ENCODE measurements at places on chromosomes 16 and 17. TPM values are rescaled to one million over a fixed set of nuclear protein-coding genes. Genes with fewer than 3 reads are reported as not detected.

KCNJ12 gene
- total RNA-seq: 4.5 TPM

ASGR2 gene
- total RNA-seq: not detected

ANKRD40CL gene
- not detected for total RNA-seq

PIMREG gene
- total RNA-seq: 15.2 TPM

NUP85 gene
- 28.8 TPM for total RNA-seq

SLC35G6 gene
- not detected for total RNA-seq

C1QL1 gene
- 0.33 TPM for total RNA-seq

TNFSF12 gene
- total RNA-seq: 23.8 TPM

GAST gene
- not detected for total RNA-seq

LRRC37A gene
- 1.6 TPM for total RNA-seq

NKIRAS2 gene
- 42.9 TPM for total RNA-seq

WSCD1 gene
- 0.85 TPM for total RNA-seq

SSTR5 gene
- not detected for total RNA-seq

PRCD gene
- 4.5 TPM for total RNA-seq

KRT9 gene
- total RNA-seq: 0.07 TPM

VAT1L gene
- 0.17 TPM for total RNA-seq

KRT23 gene
- not detected for total RNA-seq

RAP1GAP2 gene
- total RNA-seq: 1.2 TPM

HAS3 gene
- total RNA-seq: 7.6 TPM

CCL17 gene
- not detected for total RNA-seq

STAT3 gene
- total RNA-seq: 175 TPM

COPS3 gene
- 62.4 TPM for total RNA-seq

Data from smooth muscle cell of the pulmonary artery (primary cell).